ENCODE measurements at places on chromosomes 6 and 20.

DNA sequence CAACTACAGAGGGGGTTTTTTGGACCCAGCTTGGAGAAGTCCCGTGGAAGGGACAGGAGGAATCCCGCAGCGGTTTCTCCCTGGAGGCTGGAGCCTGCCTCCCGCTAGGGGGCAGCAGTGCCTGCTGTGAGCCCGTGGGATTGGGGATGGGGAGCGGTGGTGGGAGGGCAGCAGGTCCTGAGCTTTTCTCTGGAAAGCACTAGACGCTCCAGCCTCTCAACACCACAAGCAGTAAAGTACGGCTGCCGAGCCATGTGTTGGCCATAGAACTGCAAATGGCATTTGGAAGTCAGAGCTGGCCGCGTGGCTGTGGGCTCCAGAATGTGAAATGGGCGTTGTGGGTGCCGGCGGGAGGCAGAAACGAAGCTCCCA, 47.8 kb downstream of the GMPR start:
- DNase-seq, result no peak

DNA sequence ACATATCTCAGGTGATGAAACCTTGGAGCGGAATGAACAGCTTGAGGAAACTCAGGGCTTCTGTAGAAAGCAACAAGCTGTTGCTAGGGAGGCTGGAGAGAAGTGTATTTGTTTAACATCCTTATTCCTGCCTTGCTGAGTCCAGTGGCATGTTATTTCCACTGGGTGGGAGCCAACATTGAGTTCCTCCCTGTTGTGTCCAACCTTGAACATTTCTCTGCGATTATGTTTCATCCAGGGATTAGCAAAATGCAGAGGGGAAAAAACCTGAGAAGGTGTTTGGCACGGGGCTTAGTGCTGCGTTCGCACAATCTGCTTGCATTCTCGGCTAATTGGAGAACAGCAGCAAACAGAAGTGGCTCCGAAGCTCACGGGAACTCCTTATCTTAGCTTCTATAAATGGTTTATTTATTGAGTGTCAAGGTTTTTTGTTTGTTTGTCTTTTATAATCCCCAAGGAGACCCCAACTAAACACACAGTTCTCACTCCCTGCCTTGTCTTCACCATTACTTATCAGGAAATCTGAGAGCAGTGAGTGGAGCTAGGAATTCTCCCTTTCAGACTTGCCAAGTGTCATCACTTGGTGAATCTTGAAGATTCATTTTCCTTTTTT, 412.8 kb downstream of the CDC5L start:
- DNase-seq, result no peak

DNA sequence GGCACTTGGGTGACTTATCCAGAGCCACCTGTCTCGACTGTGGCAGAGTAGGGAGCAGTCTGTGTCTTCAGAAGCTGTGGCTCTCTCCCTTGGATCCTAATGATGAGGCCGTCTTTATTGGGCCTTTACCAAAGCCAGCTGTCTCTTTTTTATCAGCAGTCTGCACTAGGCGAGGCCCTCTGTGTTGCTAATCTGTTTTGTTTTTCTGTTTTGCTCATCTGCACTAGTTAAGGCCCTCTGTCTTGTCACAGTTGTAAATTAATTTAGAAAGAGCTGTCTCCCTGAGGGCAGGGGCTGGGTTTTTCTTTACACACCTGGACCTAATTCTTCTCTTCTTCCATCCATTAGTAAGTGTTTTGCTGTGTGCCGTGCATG, 45.0 kb downstream of the CDS2 start:
- DNase-seq, result no peak

DNA sequence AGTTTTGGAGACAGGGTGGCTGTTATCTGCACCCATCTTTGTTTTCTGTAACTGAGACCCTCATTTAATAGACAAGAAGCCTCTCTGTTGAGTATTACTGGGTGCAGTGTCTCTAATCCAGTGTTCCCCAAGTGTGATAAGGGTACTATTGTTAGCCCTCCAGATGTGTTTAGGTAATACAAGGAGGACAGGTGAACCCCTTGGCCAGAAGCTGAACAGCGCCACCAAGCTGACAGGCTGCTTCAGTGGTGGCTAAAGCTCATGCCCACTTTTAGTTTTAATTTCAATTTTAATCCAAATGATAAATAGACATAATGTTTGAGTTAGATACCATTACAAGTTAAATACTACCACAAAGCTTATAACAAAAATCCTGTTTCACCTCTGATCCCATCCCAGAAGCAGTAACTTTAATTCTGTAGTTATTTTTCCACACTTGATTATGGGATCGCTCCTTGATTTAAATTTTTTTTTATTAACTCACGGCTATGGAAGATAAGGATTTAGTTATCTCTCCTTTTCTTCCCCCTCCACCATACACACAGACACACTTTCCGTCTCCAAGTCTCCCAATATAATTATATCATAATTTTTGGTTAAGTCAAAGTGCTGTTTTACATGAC, 8.4 kb upstream of the STK35 start:
- no peak for DNase-seq

- no peak for DNase-seq
These were observed 1192.3 kb upstream of the GJE1 start for GRCh38 chr6:140940251-140940925.

GRCh38 chr20:58967652-58968429, 13.2 kb upstream of the NELFCD start:
- no peak for DNase-seq

DNA sequence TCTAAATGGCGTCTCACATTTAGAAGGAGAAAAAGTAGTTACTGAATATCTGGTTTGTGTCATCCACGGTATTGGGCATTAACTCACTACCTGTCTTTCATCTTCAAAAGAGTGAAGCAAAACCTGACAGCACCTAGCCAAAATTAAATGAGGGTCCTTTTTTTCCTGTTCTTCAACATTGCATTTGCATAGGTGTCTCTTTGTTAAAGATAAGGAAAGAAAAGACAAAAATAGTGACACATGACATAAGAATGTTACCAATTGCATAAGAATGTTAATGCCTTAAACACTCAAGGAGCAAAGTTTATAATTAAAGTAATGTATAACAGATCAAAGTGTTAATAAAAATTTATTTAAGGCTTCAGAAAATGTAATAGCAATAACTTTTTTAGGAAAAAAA, 61.4 kb upstream of the MANEA start:
- DNase-seq, result no peak

- DNase-seq, result no peak
These were observed 104.5 kb upstream of the RNF24 start for GRCh38 chr20:4119854-4120209.

DNA sequence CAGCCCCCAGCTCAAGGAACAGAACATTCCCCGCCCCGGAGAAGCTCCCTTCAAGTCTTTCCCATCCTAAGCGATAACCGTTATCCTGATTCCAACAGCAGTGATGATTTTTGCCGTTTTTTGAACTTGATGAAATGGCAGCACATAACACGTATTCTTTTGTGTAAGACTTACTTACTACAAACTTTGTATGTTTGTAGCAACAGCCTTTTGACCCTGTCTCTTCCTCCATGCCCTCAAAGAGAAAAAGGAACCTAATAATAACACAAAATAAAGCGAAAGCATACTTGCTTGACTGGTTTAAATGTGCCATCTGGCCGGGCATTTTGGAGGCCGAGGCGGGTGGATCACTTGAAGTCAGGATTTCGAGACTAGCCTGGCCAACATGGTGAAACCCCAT, 26.4 kb upstream of the SLC9A8 start:
- DNase-seq, result no peak

- no peak for DNase-seq
These were observed 192.7 kb downstream of the KHDC1L start for GRCh38 chr6:73032586-73032985.

DNA sequence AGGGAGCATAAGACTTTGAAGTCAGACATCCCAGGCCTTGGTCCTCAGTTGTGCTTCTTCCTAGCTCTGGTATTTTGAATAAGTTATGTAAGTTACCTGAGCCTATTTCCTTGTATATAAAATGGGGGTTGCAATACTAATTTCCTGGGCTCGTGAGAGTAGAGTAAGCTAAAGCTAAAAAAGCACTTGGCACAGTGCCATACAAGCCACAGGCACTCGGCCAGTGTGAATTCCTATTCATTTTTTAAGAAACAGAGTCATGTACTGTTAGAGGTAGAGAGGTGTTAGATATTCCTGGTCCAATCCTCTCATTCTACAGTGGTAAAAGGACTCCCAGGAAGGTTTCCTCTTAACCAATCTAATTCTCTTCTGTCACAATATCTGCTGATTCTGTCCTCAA, 79.6 kb upstream of the EPB41L1 start:
- no peak for DNase-seq

- DNase-seq, result no peak
These were observed 16.6 kb downstream of the CHMP4B start for GRCh38 chr20:33827634-33828325.

DNA sequence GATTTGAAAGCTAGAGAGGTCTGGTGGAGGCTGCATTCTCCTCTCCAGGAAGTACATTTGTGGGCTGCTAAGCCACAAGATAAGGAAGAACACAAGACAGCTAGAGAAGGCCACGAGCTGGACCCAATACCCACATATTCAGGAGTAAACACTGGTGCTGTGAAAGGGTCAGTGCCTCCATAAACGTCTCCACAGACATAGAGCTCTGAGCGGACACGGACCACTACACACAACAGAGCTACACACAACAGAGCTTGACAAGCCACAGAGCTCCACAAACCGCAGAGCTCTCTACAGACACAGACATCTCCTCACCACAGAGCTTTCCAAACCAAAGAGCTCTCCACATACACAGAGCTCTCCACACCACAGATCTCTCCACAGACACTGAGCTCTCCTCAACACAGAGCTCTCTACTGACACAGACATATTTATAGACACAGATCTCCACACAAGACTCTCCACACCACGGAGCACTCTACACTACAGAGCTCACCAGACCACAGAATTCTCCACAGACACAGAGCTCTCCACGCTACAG, 51.9 kb downstream of the ERMARD start:
- DNase-seq, result no peak

GRCh38 chr20:19683188-19683587, 74.9 kb upstream of the RIN2 start:
- no peak for DNase-seq

DNA sequence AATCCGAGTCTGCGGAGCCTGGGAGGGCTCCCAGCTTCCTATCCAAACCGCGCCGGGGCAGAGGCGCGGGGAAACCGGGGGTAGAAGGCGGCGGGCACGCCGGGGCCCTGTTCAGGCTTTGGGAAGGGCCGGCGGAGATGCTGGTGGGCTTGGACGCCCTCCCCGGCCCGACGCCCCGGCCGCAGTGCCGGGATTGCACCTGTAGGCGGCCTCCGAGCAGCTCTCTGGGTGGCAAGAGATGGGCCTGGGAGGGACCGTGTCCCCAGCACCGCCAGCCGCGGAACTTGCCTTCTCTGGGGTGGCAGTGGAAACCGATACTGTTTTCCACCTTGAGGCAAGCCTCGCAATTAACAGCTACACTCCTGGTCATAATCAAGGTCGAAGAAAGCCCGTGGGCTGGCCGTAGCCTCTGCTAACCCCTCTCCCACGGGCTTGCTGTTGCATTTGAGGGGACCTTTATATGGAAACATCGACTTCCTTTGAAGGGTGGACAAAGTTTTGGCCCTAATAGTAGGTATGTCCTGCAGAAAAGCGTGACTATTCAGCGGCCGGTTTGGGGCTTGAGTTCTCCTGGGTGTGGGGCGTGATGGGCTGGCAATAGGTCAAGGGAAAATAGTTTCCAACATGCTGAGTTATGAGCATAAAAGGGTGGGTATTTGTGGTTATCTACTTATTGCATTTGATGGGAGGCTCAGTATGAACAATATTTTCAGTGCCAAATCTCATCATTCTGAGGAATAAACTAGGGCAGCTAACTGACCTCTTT, 1.1 kb upstream of the JAG1 start:
- DNase-seq, result no peak

DNA sequence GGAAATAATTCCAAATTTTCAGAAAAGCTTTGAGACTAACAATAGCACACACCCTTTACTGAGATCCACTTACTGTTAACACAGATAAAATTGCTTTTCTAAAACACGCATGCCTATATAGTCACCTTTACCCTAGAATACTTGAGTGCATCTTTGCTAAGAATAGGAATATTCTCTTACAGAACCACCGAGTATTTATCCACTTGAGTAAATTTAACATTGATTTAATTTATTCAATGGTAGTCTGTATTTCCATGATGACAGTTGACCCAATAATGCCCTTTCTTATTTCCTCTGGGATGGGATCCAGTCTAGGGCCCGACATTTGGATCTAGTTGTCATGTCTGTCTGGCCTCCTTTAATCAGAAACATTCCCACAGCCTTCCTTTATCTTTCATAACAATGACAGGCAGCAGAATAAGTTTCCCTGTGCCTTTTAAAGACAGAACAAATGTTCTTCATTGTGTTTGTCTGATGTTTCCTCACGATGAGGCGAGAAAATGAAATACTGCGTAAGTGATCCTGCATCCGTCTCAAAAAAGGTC, 56.6 kb upstream of the ERVFRD-1 start:
- DNase-seq, result no peak

DNA sequence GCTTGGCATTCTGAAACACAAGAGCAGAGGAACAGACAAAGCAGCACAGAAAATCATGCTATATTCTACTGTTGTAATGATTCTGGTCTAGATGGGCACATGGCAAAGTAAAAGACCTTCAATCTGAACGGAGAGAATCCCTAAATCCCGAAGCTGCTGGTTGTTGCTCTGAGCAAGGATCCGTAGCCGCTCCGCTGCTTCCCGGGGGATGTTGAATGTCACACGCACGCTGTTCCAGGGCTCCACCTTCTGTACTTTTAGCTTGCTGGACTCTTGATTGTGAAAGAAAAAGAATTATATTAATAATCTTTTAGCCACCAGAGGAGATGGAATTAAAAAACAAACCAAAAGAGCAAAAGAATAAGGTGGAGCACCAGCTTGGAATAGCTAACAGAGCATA, 49.3 kb downstream of the NCOA6 start:
- DNase-seq, result no peak

- no peak for DNase-seq
These were observed 22.7 kb upstream of the MCM3 start for GRCh38 chr6:52306972-52307870.

Measured in cortex of kidney (tissue), 1 donor.